MCF 10A (cell line): ENCODE measurements at places on chromosomes 5 and 9. TPM values are rescaled to one million over a fixed set of nuclear protein-coding genes. Genes with fewer than 3 reads are reported as not detected.

SLC6A7 gene
- total RNA-seq = not detected in 2 replicates

UBAP2 gene
- total RNA-seq = 33.4 and 33.5 TPM in 2 replicates

PCDHGC4 gene
- total RNA-seq = 0.40 and 1.7 TPM in 2 replicates

C9 gene
- not detected in 2 replicates for total RNA-seq

TMEM141 gene
- 56.0 and 70.4 TPM in 2 replicates for total RNA-seq

SLC34A3 gene
- not detected in 2 replicates for total RNA-seq

MIGA2 gene
- total RNA-seq = 28.6 and 28.7 TPM in 2 replicates

PTPRD gene
- total RNA-seq = 0.98 TPM in 1 of 2 replicates, not detected in the other

DNA sequence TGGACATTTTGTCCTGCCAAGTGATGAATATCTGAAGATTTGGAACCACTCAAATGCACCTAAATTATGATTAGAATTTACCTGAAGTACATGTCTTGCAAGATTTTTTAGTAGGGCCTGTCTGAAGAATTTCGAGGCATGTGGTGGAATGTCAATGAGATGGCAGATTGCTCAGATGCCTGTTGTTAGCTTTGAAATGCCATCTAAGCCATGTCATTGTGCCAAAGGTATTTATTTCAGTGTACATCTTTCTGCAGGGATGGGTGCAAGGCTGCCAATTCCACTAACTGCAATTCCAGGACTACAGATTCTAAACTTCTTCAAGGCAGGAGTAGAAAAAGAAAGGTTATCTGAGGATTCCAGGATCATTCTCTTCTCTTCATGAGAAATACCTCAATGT, 9.1 kb upstream of the GNAQ start:
- DNase-seq = no peak

GRCh38 chr9:89838621-89839020, 233.8 kb downstream of the GADD45G start:
- no peak for DNase-seq

DNA sequence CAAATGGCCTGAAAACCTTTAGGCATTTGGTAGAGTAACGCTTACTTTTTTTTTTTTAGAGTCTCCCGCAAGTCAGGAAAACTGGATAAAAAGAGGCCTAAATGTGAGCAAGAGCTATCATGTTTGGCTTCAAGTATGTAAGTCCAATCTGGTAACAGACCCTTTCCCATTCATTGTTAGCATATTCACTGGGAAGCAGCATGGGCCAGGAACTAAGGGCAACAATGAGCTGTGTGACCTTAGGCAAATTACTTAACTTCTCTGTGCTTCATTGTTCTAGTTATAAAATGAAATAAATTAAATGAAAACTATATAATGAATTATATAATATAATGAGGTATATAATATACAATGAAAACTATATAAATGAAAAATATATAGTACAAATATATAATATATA, 114.3 kb upstream of the PCA3 start:
- no peak for DNase-seq

DNA sequence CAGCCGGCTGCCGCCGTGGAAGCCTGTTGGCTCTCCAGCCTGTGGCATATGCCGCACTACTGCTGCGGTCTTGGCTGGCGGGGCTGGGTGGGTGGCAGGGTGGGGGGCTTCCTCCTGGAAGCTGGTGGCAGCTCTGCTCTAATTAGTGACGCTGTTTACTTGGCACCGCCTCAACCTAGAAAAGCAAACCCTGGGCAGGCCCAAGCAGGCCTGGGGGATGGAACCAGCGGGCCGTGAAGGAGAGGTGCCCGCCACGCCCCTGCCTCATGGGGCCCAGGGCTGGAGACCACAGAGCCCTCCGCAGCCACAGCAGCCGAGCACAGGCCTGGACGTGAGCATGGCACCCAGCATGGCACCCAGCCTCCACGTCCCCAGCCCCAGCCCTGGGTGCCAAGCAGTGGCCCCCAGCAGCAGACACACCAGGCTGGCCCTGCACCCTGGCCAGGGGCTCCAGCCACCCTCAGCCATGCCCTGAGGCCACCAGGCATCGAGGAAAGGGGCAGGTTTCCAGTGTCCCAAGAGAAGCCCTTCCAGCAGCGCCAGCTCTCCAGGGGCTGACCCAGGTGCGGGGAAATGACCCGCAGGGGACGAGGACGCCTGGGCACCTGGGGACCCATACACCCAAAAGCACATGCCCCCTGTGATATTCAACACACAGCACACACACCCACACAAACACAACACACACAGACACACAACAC, 5.4 kb upstream of the CCDC187 start:
- no peak for DNase-seq

DNA sequence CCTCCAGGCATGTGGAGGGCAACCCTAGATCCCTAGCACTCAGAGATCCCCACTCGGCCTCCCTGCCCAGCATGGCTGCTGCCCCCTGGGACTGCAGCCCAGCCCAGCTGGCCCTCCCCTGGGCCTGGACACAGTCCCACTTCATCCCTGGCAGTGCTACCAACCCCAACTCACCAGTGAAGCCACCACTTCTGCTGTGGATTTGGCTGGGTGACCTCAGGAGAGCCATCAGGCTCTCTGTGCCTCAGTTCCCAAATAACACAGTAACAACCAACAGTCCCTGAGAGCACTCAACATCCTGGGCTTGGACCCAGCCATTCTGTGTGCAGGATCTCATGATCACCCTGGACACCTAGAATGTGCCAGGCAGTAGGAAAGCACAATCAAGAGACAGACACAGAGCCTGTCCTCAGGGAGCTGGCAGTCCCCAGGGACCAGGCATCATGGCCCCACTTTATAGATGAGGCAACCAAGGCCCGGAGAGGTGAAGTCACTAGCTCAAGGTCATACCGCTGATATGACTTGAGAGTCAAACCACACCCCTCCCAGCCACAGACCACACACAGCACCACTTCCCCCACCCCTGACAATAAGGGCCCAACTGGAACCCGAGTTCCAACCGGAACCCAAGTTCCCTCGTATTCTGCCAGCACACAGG, 4.7 kb upstream of the PSMB7 start:
- DNase-seq = no peak

GRCh38 chr5:181005791-181006190, 17.1 kb downstream of the BTNL3 start:
- no peak for DNase-seq

- DNase-seq = no peak
These were observed 25.9 kb downstream of the HOMER1 start for GRCh38 chr5:79488058-79488457.

DNA sequence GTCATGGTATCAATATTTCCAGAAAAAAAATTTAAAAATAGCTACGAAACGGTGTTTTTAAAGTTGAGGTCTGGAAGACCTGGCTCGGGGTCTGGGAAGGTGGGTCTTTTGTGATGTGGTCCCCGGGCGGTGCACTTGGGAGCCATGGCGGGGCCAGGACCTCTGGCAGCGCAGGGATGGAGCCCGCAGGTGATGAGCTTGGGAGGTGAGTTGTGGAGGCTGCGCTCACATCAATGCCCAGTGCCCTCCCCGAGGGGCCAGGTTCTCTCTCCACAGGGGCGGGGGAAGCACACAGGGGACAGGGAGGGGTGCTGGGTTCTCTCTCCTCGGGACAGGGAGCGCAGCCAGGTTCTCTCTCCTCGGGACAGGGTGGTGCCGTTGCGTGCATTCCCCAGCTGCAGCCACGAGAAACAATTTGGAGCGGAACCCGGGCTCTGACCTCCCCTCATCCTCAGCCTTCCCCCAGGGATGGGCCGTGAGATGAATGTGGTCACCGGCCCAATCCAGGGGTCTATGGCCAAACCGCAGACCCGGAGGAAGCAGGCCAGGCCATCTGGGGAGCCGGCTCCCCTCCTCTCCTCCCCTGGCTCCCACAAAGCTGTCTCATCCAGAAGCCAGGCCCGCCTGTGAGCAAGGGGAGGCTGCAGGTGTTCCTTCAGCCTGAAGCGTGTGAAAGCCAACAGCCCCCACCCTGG, 25.8 kb downstream of the DBH start:
- DNase-seq = no peak

DNA sequence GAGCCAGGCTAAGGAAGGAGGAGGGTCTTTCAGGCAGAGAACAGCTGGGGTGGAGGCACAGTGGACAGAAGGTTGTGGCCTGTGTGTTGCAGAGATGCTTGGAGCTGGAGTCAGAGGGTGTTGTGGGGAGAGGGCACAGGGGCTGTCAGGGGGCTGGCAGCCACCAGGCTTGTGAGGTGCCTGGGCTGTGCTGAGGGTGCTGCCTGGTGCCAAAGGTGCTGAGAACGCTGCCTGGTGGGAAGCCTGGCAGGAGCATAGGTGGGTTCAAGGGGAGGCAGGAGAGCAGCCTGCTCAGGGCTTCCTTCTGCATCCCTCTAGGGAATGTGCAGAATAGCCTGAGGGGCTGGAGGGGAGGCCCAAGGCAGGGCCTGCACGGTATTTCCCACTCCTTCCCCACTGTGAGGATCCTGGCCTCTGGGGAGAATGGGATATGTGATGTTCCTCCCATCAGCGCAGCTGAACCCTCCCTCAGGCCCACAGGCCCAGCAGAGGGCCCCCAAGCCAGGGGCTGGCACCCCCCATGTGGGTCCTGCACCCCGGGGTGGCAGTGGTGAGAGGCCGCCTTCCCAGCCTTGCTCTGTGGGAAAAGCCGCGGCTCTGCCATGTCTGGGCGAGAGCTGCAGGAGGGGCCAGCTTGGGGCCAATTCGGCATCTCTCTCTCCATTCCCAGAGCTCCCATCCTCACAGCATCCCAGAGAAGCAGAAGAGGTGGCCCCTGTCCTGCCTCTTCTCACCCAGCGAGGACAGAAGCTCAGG, 76.3 kb downstream of the CACNA1B start:
- DNase-seq = no peak

DNA sequence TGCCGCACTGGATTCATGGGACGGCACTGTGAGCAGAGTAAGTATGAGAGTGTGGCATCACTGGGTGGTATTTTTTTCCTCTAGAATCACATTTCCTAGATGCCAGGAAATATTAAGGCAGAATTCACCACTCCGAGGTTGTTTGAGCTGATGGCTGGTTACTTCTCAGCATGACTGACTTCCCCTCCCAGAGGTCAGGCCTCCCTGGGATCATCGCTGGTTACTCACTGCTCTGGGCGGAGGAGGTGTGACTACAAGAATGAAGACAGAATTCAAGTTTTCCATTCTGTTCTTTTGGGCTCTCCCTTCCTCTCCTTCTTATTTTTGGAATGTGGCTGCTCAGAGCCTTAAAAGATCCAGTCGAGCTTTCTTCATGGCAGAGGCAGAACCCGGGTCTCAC, 76.6 kb upstream of the PRRC1 start:
- DNase-seq = no peak

DNA sequence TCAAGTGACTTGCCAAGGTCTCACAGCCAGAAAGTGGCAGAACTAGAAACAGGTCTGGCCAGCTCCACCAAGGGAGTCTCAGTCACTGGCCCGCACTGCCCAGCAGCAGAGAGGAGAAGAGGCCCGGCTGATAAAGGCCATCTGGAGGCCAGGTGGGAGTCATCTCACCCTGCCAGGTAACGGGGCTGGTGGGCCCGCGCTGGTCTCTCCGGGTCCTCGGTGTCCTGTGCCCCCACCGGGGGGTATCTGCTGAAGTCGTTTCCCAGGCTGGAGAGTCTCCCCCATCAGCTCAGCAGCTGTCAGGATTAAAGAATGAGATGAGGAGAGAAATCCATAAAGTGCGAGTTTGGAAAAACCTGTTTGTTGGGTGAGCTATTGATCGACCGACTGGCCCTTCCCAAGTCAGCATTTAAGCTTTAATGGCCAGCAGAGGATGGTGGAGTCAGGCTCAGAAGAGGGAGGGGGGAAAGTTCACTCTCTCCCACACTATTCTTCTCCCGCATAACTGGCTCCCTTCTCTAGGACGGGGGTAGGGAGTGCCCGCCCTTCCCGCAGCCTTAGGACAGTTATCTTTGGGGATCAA, 30.3 kb downstream of the LMX1B start:
- DNase-seq = no peak

GRCh38 chr9:38437193-38437823, 13.1 kb upstream of the IGFBPL1 start:
- no peak for DNase-seq

GRCh38 chr5:127410959-127411358, 106.5 kb upstream of the PRRC1 start:
- no peak for DNase-seq

DNA sequence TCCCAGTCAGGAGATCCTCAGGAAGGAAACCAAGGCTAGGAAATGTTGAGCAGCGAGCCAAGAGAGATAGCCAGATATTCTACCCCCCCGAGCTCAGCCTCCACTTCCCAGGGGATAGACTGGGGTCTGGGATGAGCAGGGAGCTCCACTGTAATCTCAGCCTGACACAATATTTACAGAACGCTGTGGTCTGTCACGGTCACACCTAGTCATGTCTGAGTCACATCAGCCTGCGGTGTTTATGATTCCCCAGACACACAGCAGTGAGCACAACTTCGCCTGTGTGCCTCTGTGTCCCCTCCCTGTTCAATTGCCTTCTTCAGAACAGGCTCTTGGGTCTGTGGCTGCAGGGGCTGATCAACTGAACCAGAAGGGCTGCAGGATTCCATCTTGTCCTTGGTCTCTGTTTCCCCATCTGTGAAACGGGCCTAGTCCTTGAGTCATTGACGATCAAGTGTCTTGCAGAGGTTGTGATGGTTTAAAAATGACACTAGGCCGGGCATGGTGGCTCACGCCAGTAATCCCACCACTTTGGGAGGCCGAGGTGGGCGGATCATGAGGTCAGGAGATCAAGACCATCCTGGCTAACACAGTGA, 8.6 kb upstream of the PRRX2 start:
- DNase-seq = peak; percentile 64

DNA sequence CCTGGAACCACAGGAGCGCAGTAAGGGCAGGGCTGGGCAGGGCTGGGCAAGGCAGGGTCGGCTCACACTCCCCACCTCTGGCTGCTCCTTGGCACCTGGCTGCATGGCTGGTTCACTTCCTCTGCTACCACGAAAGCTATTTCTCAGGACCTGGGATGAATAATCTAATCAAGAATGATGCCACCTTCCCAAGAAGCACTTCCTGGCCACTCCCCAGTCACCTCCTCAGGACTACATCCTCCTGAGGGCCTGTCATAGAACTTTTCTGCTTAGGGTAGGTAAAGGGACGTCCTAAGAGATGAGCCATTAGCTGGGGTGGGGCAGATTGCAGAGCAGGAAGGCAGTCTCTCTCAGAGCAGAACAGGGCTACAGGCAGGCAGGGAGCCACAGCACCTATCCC, 288.2 kb upstream of the MAP3K1 start:
- peak; percentile 45 for DNase-seq

GRCh38 chr5:158553962-158554336, 545.8 kb downstream of the EBF1 start:
- no peak for DNase-seq

DNA sequence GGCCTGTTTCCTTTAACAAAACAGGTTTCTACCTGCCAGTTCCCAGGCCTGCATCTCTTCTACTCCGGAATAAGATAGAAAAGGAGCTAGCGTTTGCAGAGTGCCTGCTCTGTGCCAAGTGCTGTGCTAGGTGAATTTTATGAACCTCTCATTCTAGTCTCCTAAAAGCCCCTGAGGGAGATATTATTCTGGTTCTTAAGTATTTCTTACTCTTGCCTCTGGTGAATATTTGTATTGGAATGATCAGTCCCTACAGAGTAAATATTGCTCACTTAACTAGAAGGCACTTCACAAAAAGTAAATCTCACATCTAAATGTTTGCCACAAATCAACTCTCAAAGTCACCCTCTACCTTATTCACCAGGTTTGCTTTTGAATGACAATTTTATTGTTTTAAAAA, 227.1 kb downstream of the AUH start:
- no peak for DNase-seq
